ENCODE measurements at places on chromosomes 12 and 14. TPM values are rescaled to one million over a fixed set of nuclear protein-coding genes. Genes with fewer than 3 reads are reported as not detected.

SMOC1 gene
- 2.7 TPM for total RNA-seq

KCNK13 gene
- 0.89 TPM for total RNA-seq

DMAC2L gene
- total RNA-seq, result 27.5 TPM

GPR135 gene
- total RNA-seq, result 1.9 TPM
